H9 (cell line): ENCODE measurements at places on chromosomes 4 and X.

GRCh38 chr4:170259631-170260153 is 169.9 kb upstream of the AADAT start:
- peak; percentile 94 for DNase-seq

GRCh38 chrX:41314881-41315280 is 19.1 kb upstream of the DDX3X start:
- DNase-seq: no peak

DNA sequence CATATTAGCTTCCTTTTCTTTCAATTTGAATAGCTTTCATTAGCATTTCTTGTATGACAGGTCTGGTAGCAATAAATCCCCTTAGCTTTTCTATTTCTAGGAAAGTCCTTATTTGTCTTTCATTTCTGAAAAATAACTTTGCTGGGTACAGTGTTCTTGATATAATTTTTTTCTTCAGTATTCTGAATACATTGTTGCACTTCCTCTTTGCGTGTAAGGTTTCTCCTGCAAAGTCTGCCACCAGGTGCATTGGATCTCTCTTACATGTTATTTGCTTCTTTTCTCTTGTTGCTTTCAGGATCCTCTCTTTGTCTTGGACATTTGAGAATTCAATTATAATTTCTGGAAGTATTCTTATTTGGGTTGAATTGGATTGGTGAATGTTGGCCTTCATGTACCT is 663.7 kb downstream of the GRXCR1 start:
- DNase-seq: no peak

- no peak for DNase-seq
Measured at GRCh38 chr4:28360681-28361080, 1500.0 kb downstream of the STIM2 start.

DNA sequence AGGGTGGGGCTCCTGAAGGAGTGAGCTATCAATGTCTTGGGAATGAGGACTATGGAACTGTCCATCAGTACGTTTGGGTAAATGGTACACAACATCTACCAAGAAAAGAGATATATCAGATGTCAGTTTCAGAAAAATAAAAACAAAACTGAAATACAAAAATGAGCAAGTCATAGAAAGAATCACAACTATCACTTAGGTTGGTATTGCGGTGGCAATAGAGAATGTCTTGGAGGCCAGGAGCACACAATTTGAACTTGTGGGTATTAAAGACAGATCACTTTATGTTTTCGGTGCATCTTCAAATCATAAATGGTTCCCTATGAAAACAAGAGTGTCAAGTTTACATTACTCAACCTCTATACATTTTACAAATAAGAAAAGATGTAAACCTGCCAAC is 176.8 kb downstream of the CHM start:
- no peak for DNase-seq

DNA sequence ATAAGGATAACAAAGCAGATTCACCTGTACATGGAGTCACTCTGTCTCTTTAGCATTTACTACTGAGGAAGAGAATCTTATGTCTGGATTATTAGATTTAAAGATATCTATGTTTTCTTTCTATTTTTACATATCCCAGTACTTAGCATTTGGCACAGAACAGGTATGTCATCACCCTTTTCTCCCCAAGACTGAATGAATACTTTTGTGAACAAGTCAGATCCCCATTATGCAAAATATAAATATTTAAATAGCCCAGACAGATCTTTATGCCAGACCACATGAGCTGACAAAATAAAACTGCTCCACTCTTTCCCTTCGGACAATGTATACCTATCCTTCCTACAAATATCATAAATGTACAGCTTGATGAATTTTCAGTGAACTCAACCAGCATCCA is 94.5 kb downstream of the CASK start:
- DNase-seq: no peak

DNA sequence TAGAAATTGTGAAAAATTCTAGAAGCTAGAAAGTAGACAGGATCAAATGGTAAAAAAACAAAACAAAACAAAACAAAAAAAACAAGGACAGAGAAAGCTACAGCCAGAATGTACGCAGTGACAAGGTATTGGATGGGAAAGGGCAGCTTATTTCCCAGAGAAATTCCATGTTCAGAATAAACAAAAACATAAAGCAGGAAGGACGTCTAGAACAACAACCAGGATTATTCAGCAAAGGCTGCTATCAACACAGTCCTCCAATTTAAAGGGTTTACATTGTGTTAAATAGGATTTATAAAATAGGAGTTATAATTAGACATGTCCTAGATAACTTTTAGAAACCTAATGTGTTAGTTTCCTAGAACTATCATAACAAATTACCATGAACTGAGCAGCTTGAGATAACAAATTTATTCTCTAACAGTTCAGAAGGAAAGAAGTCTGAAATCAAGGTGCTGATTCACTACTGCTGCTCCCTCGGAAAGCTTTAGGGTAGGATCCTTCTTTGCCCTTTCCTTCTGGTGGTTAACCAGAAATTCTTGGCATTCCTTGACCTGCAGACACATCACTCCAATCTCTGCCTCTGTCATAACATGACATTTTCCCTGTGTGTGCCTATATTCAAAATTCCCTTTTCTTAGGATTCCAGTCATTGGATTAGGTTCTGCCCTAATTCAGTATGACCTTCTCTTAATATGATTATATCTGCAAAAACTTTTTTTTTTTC is 175.6 kb downstream of the SNCA start:
- no peak for DNase-seq

DNA sequence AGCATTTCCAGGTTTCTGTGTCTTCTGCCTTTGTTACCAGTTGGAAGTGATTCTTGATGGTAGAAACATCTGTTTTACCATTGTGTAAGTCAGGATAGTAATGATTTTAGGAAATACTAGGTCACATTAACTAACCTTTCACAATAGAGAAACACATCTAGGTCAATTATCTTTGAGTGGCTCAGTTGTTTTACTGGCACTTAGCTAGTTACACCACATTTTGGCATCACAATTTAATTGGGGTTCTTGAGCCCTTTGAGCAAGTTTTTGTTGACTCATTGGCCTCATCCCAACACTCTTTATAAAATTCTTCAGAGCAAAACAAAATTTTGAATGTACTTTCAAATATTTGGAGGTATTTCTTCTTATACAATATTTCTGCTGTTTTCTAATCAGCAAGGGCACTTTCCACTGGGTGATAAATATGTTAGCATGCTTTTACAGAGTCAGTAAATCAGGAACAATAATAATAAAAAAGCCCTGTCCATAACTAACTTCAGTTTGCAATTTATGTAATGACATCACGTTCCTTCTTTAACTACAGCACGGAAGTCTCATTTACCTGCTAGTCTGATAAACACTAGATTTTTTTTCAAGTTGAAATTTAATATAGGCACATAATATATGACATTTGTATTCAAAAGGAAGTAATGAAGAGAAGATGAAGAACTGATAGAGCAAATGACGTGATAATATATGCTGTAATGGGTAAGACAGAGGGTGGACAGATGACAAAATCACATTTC is 64.8 kb upstream of the GK2 start:
- no peak for DNase-seq

DNA sequence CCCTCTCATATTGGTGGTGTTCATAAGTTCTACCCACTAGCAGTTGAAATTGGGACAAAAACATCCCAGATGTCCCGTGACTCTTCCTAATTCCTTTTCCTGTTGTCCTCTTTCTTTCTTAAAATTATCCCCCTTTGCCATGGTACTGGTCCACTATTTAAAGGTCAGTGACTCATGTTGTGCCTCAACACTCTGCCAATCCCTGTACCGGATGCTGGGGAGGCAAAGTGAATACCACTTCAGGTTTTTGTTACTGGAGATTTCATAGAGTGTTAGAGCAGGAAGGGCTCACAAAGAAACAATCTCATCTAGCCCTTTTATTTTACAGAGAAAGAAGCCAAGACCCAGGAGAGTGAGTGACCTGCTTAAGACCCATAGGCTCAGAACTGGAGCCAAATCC is 24.6 kb downstream of the SEPTIN11 start:
- no peak for DNase-seq

- no peak for DNase-seq
Measured at GRCh38 chr4:146113171-146113570, 62.3 kb upstream of the LSM6 start.

DNA sequence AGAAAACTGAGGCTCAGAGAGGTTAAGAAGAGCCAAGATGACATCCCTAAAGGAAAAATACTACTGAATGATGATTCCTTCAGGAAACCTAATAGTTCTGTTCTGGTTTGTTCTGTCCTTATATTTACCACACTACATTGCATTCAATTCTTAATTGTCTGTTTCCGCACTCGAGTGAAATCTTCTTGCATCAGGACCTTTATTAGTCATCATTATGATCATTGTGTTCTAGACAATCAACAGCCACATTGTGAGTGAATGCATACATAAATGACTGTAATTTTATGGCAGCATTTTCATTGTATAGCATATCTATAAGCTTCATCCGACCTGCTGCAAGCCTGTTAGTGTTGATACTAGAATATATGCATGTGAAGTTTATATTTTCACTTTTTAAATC is 156.7 kb upstream of the FAM241A start:
- DNase-seq: no peak

DNA sequence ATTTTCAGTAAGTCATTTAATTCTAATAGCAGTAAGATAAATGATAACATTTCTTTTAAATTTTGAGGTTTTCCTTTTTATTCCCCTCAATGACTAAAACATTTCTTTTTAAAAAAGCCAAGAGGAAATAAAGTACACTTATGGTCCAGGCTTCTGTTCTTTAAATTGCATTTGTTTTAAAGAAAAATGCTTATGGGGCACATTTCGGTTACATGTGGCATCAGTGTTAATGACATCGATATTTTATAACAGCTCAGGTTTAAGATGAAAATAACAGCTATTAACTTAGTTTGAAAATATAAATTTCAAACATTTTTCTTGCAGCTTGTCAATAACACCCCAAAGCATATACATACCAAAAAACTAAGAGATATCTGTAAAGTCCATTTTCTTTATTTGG is 1161.1 kb downstream of the PCDH18 start:
- DNase-seq: no peak

DNA sequence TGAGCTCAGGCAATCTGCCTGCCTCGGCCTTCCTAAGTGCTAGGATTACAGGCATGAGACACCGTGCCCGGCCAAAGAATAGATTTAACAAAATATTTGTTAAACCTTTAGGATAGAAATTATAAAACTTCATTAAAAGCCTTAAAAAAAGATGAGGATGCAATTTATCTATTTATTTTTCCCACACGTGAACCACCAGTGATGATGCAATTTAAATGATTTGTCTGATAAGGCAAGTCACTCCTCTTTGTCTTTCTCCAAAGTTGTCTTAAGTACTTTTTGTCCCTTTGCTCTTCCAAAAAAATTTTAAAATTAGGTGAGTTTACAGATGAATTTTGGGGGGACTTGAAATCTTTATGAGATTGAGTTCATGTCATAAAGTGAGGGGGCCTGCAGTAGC is 58.2 kb downstream of the SLC34A2 start:
- DNase-seq: no peak

DNA sequence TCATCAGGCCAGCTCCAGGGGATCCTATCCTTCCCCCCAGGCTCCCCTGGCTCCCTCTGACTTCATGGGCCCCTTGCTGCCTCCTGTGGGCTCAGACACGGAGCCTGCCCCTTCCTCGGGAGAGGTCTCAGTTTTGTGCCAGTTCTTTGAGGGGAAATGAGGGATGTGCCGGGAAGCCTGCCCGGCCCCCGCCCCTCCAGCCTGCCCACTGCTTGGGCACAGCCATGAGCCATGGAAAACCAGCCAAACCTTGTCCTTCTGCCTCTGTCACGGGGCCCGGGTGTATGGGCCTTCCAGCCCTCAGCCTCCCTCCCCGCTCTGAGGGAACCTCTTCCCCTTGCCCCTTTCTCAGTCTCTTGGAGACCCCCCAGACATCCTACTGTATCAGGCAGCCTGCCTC is 6.8 kb downstream of the BGN start:
- no peak for DNase-seq

GRCh38 chr4:37803348-37803973 is 23.0 kb upstream of the PGM2 start:
- DNase-seq: no peak

DNA sequence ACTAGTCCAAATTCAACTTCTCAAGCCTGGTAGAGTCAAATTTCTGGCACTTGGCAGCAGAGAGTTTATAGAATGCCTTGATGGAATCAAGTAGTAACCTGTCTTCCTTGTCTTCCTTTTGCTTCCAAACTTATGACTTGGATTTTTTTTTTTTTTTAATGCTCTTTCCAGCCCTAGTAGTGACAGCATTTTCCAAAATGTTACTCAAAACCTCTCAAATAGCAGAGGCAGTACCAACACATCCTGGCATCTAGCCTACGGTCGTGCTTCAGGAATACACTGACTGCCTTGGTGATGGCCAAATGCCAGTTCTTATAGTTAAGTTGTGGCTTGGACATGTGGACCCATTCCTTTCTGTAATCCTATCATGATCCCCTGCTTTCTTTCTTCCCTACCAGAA is 46.0 kb downstream of the GALNT7 start:
- DNase-seq: no peak

GRCh38 chrX:20463296-20464075 is 196.8 kb upstream of the RPS6KA3 start:
- no peak for DNase-seq

DNA sequence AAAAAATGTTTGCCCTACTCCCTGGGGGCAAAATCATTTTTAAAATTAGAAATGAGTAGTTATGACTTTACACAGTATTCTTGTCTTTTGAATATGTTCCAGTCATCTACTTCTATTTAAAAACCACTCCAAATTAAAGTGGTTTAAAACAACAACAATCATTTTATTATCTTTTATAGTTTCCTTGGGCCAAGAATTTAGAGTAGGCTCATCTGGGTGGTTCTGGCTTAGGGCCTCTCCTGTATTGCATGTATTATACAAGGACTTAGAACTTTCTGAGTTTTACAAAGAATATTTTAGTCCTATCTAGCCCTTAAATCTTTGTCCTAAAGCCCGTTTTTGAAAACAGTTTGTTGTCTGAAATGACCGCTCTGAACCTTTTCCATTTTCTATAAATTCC is 132.5 kb upstream of the INTU start:
- DNase-seq: no peak

GRCh38 chr4:54384563-54384962 is 155.5 kb downstream of the PDGFRA start:
- DNase-seq: no peak

DNA sequence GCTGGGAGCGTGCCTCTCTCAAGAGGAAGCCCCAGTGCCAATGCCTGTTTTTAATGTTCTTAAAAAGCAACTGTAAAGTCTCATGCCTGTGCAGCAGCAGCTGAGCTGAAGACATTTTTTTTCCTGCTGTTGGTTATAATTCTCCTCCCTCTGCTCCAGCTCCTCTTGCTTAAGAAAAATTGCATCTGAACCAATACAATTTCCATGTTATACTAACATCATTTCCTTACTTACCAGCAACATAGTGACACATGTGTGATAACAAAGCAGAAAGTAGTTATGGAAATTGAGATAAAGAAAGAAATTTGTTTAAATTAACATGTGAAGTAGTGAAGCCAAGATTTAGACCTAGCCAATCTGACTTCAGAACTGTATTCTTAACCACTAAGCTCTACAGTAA is 101.4 kb downstream of the TBC1D19 start:
- DNase-seq: no peak

- no peak for DNase-seq
Measured at GRCh38 chr4:83961575-83961974, 425.7 kb downstream of the GPAT3 start.

GRCh38 chr4:79526641-79527565 is 118.9 kb upstream of the GK2 start:
- DNase-seq: no peak

GRCh38 chr4:32798471-32799159 is 2078.4 kb downstream of the PCDH7 start:
- DNase-seq: no peak
